Spleen (tissue), 13 donors: ENCODE measurements at places on chromosomes 1 and 21. TPM values are rescaled to one million over a fixed set of nuclear protein-coding genes. Genes with fewer than 3 reads are reported as not detected.

The RXRG gene
- 0.69 TPM for total RNA-seq

DNA sequence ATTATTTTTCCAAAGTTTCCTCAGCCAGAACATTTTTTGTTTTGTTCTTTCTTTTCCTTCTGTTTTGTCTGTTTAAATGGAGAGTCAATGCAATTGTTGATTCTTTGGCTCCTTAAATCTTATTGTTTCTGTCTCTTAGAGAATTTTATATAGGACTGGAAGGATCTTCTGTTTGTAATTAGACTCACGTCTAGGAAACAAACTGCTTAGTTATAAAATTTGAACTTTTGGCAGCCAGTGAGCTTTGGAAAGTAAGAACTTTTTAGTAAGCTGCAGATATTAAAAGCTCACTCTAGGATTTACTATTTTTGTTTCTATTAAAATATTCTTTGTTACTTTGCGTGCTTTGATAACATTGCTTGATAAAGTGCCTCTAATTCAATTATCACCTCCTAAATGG is 109.8 kb upstream of the HNRNPU start:
- DNase-seq, result no peak

The TMEM82 gene
- not detected for total RNA-seq

The FBXO2 gene
- total RNA-seq, result 3.0 TPM

DNA sequence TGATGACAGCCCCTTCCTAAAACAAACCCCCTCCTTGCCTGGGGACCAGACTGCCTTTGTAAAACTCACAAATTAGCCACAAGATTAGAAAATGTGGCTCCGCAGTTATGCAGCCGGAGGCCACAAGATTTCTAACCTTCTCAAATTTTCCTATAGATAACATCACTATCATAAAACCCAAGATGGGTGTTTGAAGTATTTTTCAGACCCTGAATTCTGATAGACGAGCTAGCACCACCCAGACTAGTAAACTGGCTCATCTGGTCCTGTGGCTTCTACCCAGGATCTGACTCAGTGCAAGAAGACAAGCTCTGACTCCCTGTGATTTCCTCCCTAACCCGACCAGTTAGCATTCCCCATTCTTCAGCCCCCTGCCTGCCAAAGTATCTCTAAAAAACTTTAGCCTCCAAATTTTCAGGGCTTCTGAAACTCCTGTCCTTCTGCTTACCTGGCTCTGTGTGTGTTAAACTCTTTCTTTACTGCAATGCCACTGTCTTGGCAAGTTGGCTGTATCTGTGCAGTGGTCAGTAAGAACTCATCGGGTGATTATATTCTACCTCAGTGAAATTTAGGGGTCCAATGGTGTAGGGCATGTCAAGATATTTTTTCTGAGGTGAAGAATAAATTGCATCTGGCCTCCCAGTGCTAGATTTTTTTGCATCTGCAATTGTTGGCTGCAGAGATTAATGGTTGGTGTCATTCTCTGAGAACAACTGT is 102.1 kb downstream of the S1PR1 start:
- DNase-seq, result no peak

- peak; percentile 68 for DNase-seq
Observed at GRCh38 chr1:41366455-41367287, 5.4 kb downstream of the FOXO6 start.

- no peak for DNase-seq
Observed at GRCh38 chr21:41801321-41802197, 34.7 kb upstream of the RIPK4 start.

DNA sequence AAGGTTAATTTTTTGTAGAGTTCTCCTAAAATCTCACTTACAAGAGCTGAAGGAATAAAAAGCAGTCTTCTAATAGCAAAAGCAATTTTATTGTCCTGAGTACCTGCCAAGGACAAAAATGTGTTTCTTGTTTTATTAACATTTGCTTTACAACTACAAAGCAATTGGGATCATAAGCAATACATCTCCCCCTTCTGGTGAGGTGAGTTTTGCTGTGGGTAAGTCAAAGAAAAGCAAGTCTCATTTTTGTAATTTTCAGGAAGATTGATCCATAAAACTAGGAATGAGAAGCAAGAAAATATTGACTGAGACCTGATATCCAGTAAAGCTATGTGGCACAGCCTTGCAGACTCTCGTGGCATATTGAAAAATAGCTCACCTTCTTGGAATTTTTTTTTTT is 2162.7 kb downstream of the NCAM2 start:
- no peak for DNase-seq
